ENCODE measurements at places on chromosomes 2 and 18. TPM values are rescaled to one million over a fixed set of nuclear protein-coding genes. Genes with fewer than 3 reads are reported as not detected.

INPP5D gene
- not detected for total RNA-seq

DNA sequence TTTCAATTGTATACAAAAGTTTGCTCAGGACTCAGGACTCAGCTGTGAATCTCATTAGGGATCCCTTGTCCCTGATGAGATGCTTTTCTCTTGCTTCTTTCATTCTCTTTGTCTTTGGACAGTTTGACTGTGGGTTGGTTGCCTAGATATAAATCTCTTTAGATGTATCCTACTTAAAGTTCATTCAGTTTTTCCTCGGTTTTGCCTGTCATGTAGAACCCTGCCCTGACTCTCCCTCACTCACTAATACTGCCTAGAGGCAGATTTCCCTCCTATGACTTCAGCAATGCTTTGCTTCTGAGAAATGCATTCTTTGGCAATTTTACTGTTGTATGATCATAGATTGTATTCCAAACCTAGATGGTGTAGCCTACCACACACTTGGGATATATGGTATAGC lies 421.4 kb upstream of the TCF4 start:
- DNase-seq = peak; percentile 49

DNA sequence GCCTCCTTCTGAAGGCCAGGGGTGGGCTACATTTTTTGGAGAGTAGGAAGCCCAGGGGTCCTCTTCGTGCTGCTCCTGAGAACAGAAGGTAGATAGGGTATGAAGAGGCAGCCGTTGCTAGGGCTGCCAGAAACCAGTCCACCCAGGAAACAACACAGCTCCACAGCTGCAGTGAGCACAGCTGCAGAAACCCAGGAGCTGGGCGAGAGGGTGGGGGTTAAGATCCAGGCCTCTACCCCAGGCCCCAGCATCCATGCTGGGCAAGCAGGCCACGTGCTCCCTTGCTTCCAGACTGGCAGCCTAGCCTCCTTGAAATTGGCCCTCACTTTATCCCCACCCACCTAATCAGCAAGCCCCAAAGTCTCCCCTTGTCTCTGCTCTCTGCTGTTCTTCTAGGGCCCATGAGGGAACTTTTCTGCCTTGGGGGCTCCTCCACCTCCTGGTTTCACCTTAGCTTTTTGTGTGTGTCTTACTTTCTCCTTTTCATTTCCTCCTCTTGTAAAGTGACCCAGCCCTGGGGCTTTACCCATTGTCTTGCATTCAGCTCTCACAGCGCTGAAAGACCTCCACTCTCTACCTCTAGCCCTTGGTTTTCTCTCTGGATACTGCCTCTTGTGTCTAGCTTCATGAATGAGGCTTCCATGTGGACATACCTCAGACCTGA lies 30.7 kb downstream of the STON1 start:
- no peak for DNase-seq

GRCh38 chr18:3340015-3340681 lies 78.2 kb downstream of the MYL12B start:
- DNase-seq = peak; percentile 76

DNA sequence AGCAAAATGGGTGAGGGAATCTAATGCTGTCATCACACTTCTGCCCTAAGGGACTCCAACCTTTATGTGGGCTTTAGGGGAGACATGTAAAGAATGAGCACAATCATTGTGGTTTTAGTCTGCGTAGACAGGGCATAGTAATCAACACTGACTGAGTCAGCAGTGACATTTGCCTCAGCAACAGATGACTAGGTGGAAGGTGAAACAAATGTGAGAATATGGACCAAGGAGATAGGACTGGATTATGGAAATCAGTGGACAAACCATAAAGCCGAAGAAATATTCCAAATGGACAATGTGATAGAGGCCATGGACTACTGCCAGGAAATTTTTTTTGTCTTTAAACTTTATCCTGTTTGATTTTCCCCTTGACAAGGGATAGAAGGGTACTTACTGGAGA lies 83.9 kb downstream of the PDK1 start:
- DNase-seq = peak; percentile 87

- DNase-seq = no peak
Measured at GRCh38 chr2:238362626-238363025, 42.3 kb downstream of the TRAF3IP1 start.

- no peak for DNase-seq
Measured at GRCh38 chr2:65057391-65058052, 1.3 kb downstream of the CEP68 start.
